EH (cell line): ENCODE measurements at places on chromosomes 2 and 18.

GRCh38 chr18:49514577-49514976, 27.5 kb upstream of the C18orf32 start:
- no peak for DNase-seq

DNA sequence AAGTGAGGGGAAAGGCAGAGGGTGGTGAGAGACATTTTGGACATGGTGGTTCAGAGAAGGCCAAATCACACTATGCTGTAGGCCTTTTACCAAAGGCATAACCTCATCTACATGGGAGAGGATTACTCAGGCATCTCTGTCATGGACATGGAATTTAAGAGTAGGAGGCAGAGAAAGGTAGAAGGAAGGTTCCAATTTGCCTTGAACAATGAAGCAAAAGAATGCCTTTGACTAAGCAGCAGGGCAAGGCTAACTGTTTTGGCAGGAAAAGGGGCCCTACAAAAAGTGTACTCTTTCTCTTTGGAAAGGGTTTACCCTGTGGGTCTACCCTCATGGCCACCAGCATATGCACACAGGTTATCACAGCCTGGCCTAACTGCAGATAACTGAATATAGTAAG, 45.6 kb upstream of the RNU4ATAC start:
- peak; percentile 71 for DNase-seq

DNA sequence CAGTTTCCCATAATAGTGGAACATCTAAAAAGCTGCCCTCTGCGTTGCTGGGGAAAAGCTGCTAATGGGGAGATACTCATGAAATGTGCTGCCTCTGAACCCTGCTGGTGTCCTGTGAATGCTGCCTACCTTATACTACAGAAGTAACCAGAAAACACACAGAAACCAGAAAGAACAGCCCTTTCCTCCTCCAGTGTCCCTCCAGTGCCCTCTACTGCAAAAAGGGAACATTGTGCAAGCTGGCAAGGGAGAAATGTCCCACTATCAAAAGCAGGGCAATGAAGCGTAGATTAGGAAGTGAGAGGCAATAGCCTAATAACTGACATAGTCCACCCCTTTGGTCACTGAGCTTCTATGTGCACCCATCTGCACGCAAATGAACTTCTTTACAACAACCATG, 162.7 kb upstream of the ETAA1 start:
- DNase-seq = peak; percentile 77

DNA sequence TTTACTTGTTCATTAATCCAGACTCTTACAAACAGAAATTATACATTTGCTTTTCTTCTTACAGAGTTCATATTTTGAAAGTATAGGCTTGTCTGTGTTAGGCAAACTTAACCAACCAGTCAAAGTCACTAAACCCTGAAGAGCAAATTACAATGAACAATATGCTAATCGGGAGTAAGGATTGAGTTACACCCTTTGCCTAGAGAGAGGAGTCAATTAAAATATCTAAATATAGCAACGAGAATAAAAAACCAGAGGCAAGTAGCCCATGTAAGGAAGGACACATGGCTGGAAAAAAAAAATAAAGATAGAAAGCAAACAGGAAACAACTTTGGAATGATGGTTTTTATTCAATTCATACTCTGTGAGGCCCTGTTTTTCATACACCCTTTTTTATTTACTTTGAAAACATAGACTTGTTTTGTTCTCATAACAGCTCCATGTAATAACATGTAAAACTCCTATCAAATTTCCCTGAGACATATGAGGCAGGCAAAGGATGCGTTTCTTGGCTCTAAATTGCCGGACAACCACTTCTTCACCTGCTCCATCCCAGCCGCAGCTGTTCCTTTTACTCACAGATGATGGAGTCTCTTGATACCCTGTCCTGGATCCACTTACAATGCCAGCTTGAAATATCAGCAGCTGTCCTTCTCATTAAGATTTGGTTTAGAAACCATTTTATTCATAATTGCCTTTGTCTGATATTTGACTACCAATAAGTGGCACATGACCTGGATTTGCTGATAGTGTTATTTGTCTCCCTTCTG, 767.7 kb upstream of the GCFC2 start:
- DNase-seq = no peak

DNA sequence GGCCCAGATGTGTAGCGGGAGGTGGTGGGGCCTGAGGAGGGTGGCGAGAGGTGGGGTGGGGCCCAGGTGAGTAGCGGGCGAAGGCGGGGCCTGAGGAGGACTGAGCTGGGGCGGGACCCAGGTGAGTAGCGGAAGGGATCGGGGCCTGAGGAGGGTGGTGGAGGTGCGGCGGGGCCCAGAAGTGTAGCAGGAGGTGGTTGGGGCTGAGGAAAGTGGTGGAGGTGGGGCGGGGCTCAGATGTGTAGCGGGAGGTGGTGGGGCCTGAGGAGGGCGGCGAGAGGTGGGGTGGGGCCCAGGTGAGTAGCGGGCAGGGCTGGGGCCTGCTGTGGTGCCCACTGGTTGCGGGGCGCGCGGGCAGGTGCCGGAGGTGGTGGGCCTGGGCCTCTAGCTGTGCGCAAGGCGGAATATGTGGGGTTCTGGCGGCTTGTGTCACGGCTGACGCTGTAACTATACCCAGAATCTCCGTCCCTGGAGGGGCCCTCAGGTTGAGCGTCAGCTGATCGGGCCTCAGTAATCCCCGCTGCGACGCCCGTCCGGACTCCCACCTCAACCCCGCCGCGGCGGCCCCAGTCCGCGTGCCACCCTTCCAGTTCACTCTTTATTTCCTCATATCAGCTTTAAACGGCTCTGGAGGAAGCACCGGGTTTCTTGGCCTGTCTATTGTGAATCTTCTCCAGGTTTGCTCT, 866 bp upstream of the SF3B6 start:
- DNase-seq = peak; percentile 34

DNA sequence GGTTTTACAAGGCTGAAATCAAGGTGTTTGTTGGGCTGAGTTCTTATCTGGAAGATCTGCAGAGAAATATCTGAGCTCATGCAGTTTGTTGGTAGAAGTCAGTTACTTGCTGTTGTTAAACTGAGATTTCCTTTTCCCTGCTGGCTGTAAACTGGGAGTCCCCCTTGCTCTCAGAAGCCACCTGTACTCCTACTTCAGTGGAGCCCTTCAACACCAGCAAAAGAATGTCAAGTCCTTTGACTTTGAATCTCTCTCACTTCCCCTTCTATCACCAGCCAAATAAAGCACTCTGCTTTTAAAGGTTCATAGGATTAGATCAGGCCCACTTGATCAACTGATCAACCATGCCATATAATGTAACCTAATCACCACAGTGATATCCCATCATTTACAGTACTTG, 252.2 kb upstream of the CDH7 start:
- no peak for DNase-seq

GRCh38 chr2:148052687-148053086, 31.8 kb downstream of the MBD5 start:
- no peak for DNase-seq

DNA sequence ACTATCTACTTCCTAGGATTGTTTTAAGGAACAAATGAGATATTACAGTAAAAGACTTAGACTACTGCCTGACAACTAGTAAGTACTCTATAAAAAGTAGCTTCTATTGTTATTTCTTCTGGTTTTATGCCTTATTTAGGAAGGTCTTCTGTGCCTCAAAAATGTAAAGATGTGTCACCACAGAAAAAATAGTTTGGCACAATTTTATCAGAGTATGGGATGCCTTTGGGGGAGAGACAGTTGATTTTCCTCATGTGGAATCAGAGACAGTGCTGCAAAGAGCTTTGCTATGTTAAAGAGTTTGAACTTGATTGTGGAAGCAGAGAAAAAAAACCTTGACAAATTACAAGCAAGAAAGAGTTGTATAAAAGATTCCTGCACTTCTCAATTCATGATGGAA, 98.4 kb downstream of the EHBP1 start:
- peak; percentile 80 for DNase-seq
